ENCODE measurements at places on chromosomes 2 and 18.

DNA sequence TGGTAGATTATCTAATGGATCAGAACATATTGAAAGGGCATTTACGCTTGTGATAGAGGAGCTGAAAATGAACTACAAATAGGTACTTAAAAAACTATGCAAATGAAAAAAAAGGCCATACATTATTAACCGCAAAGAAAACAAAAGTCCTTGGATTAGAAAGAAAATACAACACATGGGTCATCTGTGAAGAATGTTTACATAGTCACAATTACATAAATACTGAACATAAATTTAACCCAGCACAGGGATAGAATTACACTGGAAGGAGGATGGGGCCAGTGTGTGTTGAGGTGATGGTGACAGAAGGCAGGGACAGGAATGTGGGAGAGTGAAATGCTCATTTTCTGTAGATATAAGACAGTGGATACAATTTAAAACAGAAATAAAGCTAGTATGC lies 6.6 kb downstream of the NTSR2 start:
- no peak for DNase-seq

DNA sequence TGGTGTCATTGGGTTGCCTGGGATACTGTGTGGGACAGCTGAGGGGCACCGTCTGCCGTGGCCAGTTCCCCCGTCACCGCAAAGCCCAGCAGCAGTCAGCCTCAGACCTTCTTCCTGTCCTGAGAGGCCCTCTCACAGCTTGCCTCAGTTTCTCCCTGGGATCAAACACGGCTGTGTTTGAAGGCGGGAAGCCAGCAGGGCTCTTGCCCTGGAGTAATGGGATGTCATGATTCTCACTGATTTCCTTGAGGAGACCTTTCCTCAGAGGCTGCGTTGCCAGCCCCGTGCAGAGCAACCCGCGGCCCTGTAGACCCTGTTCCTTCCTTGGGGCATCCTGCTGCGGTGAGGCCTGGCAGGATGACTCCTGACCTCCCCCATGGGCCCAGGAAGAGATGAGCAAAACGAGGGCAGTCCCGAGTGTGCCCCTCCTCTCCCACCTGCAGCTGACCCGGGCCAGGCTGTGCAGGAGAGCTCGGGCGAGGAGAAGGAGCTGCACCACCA lies 13.9 kb upstream of the NFATC1 start:
- no peak for DNase-seq

GRCh38 chr18:56294484-56295183 lies 343.8 kb downstream of the TXNL1 start:
- no peak for DNase-seq

GRCh38 chr18:79552696-79553095 lies 126.9 kb upstream of the CTDP1 start:
- DNase-seq: no peak

- no peak for DNase-seq
Observed at GRCh38 chr2:75614162-75614651, 32.4 kb upstream of the MRPL19 start.

DNA sequence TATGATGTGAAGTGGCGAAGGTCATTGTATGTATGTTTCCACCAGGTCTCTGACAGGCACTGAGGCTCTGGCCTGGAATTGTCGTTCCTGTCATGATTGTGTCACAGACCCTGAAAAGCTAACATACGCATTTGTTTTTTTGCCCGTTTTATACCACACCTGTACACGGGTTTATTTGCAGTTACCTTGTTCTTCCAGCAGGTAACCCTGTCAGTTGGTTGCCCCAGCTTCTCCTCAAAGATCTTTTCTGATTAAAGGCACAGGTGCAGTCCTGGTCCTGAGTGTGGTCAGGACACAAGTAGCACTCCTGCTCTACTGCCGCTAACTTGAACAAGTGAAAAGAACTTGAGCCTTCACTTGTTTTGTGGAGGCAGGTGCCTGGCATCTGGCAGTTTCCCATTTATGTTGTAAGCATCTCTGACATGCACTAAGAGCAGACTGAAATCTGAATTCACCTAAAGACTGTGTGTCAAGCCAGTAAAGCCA lies 19.9 kb downstream of the CD8A start:
- DNase-seq: no peak

- DNase-seq: no peak
Observed at GRCh38 chr2:226660526-226660925, 139.1 kb downstream of the IRS1 start.

DNA sequence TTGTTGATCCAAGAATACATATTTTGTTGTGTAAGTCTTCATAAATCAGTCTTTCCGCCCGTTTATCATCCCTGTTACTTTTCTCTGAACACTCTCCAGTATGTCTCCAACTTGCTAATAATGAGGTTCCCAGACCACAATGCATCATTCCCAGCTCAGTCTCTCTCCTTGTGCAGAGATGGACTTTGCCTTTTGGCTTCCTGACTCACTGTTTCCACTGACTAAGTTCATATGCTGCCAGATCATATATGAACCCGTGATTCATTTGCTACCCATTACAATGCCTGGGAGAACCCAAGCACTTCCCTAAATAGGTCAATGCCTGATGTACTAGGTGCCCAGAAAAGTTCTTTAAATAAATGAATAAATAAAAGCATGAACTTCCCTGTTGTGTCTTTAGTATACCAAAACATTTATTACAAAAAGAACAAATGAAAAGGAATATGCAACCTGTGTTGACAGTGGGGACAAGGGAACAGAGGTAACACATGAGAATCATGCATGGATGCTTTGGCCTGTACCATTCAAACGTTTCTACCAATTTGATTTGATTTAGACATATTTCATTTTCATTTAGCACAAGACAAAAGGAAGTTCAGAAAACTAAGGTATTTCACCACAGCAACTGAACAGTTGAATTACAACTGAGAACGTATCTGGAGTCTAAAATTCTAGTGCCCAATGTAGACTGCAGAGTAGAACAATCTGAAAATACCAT lies 215.4 kb upstream of the HNRNPA3 start:
- no peak for DNase-seq
